ENCODE measurements at places on chromosomes 3 and 15. TPM values are rescaled to one million over a fixed set of nuclear protein-coding genes. Genes with fewer than 3 reads are reported as not detected.
A peak's percentile ranks its signal among the peaks of the same experiment; 100 is the strongest.

ECE2 gene
- total RNA-seq: 0.24 TPM

TTBK2 gene
- 9.7 TPM for total RNA-seq

C3orf20 gene
- total RNA-seq: not detected

DNA sequence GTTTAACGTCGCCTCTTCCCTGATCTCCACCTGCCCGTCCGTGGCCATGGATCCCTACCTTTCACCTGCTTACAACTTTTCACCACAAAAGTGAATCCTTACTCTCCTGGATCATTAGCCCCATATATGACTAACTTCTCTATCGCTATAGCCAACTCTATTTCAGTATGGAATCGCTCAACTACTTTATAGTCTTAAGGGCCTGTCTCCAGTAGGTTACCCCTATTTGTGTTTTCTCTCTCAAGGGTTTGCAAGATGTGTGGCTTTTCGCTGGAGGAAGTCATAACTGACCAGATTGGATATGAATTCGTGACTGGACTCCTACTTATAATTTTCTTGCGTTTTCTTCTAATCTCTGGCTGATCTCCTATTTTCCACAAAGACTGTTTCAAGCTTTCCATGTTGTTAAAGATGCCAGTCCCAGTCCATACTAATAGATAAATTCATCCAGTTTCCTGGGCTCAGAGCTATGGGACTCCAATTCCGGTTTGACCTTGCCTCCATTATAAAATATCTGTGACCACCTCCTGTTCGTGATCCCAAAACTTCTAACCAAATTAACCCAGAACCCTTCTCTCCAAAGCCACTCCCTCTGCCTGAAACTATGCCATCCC is 1.3 kb upstream of the STAG1 start:
- DNase-seq: peak; percentile 30

SKOR1 gene
- total RNA-seq: 0.49 TPM

- no peak for DNase-seq
These were observed 15.0 kb upstream of the RORA start for GRCh38 chr15:61243983-61244593.

DNA sequence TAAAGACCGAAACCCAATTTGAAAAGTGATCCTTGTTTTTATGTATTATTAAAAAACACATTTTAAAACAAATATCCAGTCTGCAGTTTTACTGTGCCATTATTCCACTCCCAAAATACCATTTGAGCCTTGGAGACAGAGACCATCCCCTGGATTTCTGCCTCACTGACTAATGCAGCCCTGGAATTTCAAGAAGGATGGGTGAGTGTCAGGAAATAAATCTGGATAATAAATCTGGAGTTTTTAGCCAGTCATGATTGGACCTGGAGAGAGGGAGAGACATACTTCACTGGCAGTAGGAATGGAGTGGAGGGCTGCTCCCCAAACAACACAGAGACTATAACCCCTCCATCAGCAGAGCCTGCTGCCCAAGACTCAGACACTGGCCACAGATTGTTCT is 123.3 kb downstream of the MYLK start:
- no peak for DNase-seq

LHFPL4 gene
- 0.70 TPM for total RNA-seq

FAM162A gene
- total RNA-seq: 207 TPM
